ENCODE measurements at places on chromosomes 1 and 21. TPM values are rescaled to one million over a fixed set of nuclear protein-coding genes. Genes with fewer than 3 reads are reported as not detected.

Gene DNASE2B
- not detected for total RNA-seq

Gene RSPH1
- total RNA-seq, result not detected

Gene PTPN7
- 0.51 TPM for total RNA-seq

Gene TRIM58
- total RNA-seq, result 0.27 TPM

Gene S100A3
- total RNA-seq, result 0.49 TPM

Gene TDRD5
- not detected for total RNA-seq

Gene OR2M3
- not detected for total RNA-seq

Gene ADIPOR1
- total RNA-seq, result 85.8 TPM

DNA sequence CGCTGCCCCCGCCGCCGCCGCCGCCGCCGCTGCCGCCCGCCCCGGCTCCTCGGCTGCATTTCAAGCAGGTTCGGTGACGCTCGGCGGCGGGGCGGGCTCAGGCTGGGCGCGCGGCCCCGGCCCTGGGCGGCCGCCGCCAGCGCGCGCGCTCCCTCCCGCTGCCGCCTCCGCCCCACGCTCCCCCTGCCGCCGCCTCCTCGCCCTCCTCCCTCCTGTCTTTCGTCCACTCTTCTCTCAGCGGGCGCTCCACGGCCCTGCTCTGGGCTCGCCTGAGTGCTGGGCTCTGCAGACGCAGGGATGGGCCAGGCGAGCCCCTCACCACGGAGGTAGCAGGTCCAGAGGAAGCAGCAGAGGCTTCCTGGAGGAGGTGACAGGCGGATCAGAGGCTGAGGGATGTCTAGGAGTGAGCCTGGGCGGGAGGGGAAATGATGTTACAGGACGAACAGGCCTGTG lies at the start of gene LRP8:
TSS of gene LRP8 (minus strand) at position 62 of the 453 bp plus-strand sequence. CDS start 158 bp downstream, outside the sequence.
- peak; percentile 89 for DNase-seq

GRCh38 chr1:223748773-223749733 lies 36.7 kb downstream of the CAPN2 start:
- DNase-seq, result peak; percentile 90

- DNase-seq, result no peak
Observed at GRCh38 chr1:149997585-149998262, 12.8 kb downstream of the OTUD7B start.

DNA sequence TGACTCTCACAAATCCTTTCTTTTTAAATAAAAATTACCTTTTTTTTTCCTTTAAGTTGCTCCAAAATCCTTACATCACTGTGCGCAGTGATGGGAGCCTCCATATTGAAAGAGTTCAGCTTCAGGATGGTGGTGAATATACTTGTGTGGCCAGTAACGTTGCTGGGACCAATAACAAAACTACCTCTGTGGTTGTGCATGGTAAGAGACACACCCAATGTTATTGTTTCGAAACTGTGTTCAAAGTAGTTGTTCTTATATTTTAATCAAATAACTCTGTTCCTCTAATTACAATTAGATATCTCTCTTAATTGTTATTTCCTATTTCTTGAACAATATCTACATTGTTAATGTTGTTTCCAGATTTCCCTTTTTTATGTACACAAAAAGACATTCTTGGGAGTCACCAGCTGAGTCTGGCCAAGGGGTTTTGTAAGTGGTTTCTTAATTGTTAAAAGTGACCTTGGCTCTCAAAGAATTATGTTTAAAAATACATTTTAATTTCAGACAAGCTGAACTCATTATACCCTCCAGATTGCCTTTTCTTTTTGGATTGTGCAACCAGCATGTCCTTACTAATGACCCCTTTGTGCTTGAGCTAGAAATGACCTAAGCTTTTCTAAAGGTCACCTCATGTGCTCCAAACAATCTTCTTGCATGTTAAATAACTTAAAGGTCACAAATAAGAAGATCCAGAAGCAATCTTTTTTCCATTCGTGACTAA lies 250.1 kb downstream of the HMCN1 start:
- DNase-seq, result no peak

- no peak for DNase-seq
Observed at GRCh38 chr21:37164742-37165141, 91.7 kb downstream of the TTC3 start.

GRCh38 chr1:53871221-53871620 lies 18.4 kb downstream of the YIPF1 start:
- DNase-seq, result no peak

- DNase-seq, result no peak
Observed at GRCh38 chr1:192140382-192140781, 17.9 kb upstream of the RGS18 start.

DNA sequence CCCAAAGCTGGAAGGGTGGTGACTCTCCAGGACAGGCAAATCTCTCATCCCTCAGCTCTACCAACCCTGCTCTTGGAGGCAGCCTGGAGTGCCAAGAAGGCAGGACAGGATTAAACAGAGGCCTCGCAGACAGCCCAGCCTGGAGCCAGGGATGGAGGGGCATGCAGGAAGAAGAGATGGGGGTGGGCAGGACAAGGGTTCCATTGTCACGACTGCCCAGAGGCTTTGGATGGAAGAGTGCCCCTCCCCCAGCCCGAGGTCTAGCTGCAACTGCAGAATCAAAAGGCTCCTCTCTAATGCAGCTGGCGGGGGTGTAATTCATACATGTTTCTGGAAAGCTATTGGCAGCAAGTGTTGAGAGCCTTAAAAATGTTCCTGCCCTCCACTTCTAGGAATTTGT lies 8.8 kb downstream of the RAB7B start:
- DNase-seq, result no peak

DNA sequence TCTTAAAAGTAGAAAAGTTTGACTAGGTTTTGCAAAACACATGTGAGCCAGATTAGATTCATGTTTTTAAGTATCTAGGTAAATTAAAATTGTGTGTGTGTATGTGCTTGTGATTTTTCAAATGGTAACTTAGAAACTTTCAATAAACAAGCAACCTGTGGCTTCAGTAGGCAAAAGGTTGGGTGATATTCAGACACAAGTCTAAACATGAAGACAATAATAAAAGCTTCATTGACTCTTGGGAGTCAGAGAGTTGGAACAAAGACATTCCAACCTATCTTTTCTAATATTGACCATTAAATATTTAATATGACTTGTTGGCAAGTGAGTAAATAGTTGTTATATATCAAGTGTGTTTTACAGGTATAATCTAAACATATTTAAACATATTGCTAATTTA lies 1049.6 kb upstream of the ADGRL4 start:
- DNase-seq, result no peak

DNA sequence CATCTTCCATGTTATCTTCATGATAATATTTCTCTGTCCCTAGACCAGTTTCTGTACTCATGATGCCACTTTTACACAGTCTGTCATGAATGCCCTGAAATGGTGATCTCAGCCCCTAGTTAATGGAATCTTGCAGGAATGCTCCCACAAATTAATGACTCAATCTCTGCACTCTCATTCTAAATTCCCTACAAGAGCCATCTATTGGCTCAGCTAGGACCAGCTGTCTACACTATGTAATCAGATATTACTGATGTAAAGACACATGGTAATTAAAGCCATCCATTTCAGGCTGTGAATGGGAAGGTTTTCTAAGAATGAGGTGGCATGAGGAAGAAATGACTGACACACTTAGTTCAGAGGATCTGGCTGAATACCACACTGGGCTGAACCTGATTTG lies 199.1 kb upstream of the KCND3 start:
- no peak for DNase-seq

GRCh38 chr1:14120895-14121294 lies 420.9 kb downstream of the PRDM2 start:
- no peak for DNase-seq

GRCh38 chr1:228341450-228341813 lies 65.2 kb downstream of the TRIM11 start:
- peak; percentile 30 for DNase-seq

GRCh38 chr21:35520302-35520701 lies 471.2 kb upstream of the RUNX1 start:
- no peak for DNase-seq

DNA sequence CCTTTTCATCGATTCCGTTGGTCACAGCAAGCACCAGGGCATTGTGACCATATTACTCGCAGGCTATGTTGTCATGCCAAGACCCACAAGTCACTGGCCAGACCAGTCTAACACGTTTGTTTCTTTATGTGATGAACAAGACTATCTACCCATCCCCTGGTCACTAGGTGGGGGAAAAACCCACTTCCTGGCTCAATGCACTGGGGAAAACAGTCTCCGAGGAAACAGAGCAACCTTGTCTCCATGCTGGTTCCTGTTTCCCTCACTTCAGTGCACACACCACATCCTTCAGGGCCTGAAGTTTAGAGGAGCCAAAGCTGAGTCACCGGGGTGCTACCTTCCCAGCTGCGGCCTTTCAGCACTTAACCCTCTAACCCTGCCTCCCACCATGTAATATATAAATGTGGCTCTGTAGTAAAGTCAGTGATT lies 20.9 kb downstream of the ERICH3 start:
- DNase-seq, result no peak

DNA sequence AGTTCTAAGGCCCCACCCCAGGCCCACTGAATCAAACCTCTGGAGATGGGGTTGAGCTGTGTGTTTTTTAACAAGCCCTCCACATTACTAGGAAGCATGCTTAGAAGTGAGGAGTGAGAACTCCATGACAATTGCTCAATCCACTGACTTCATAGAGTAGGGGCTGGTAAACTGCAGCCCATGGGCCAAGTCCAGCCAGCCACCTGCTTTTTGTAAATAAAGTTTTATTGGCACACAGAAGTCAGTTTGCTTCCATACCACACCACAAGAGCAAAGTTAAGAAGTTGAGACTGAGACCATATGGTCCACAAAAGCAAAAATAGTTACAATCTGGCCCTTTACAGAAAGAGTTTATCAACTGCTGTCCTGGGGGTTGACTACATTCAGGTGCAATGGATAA lies 309.2 kb downstream of the SETD4 start:
- DNase-seq, result no peak

DNA sequence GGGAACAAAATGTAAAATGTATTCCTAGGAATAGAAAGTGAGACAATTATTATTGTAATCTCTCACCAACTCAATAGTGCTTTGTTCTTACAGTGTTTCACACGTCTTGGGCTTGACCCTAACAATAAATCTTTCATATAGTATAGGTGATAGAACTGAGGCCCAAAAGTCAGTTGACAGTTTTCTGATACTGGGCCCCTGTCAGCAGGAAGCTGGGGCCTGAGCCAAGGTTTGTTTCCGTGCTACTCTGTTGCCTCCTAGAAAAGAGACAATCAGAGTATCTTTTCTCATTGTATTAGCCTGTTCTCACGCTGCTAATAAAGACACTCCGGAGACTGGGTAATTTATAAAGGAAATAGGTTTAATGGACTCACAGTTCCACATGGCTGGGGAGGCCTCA lies 5.0 kb downstream of the RRP1B start:
- DNase-seq, result no peak

DNA sequence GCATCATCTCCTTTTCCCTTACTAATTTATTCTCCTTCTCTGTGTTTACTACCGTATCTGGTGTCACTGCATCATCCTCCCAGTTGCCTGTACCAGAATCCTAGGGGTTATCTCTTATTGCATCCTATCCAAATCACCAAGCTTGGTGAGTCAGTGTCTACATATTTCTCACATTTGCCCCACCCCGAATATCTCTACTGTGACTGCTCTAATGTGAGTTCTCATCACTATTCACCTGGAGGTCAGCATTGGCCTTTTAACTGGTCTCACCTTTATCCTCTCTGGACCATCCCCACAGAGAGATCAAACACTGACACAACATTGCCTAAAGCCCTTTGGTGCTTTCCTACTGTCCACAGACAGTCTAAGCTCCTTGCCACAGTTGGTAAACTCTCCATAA lies 45.7 kb upstream of the ZNF648 start:
- no peak for DNase-seq

GRCh38 chr21:33168886-33169285 lies 60.9 kb upstream of the IFNAR2 start:
- no peak for DNase-seq

DNA sequence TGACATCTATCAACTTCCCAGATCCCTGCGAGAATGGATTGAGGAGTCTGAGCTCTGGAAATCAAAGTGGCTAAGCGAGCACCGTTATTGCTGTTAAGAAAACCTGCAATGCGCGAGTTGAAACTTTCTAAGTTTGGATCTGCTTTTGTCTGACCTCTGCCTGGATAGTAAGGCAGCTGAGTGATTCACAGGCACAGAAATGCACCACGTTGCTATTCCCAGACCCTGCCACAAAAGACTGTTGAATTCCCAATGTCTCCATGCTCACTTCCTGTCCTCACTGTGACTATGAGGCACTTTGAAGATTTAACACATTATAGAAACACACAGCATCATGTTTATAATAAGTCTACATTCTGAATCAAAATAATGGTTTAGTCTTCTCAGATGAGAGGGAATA lies 27.1 kb upstream of the CNIH3 start:
- DNase-seq, result no peak

- DNase-seq, result no peak
Observed at GRCh38 chr1:66648901-66649595, 103.2 kb upstream of the DYNLT5 start.

- no peak for DNase-seq
Observed at GRCh38 chr1:64312431-64312830, 109.0 kb downstream of the UBE2U start.

DNA sequence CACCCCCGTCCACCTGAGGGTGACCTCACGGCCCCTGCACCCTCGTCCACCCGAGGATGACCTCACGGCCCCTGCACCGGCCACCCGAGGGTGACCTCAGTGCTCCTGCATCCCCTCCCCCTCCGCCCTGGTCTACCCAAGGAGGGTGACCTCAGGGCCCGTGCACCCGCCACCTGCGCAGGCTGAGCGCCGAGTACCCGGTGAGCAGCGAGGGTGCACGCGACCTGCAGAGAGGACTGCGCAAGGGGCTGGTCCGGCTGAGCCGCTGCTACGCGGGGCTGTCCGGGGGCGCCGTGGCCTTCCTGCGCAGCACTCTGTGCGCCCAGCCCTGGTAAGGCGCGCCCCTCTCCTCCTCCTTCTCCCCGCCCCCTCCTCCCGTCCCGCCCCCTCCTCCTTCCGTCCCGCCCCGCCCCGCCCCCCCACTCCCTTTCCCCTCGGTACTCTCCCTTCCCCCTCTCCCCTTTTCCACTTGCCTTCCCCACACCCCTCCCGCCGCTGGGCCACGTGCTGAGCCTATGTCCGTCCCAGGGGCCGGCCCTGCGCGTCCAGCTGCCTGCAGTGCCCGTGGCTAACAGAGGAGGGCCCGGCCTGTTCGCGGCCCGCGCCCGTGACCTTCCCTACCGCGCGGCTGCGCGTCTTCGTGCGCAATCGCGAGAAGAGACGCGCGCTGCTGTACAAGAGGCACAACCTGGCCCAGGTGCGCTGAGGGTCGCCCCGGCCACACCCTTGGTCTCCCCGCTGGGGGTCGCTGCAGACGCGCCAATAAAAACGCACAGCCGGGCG lies 28.4 kb downstream of the TRIM11 start:
- peak; percentile 88 for DNase-seq

- no peak for DNase-seq
Observed at GRCh38 chr1:154353460-154353904, 28.2 kb downstream of the ATP8B2 start.

Measured in Right ventricle myocardium inferior (tissue), 1 donor.